Stomach (tissue), 19 donors: ENCODE measurements at places on chromosomes 6 and 20.

DNA sequence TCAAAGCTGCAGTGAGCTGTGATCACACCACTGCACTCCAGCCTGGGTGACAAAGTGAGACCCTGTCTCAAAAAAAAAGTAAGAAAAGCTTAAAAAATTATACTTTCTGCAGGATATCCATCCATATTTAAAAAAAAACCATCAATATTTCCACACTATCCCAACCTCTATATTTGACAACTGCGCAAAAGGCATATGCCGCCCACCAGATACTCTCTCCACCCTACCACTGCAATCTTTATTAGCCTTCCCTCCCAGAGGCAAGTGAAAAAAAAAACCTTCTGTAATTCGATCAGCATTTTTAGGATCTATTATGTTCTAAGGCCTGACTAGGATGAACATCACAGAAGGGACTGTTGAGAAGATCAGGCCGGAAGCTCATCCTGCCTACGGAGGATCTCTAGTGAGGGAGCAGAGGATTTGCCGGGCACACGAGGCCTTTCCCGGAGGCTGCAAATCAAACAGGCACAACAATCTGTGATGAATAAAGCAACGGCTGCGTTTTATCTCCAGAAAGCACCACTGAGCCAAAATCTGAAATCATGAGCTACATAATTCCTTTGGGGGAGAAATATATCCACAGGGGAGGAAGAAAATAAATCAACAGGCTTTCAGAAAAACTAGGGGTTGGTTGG is 65.9 kb downstream of the GFOD1 start:
- no peaks in the 10 kb centered on the region for H3K27me3 ChIP-seq
- no peaks in the 10 kb centered on the region for H3K36me3 ChIP-seq
- peak; percentile 56 for DNase-seq
- H3K4me1 ChIP-seq = peaks cover 10% of the 10 kb centered on the region

- no peaks in the 10 kb centered on the region for H3K27me3 ChIP-seq
- H3K36me3 ChIP-seq = peaks cover 49% of the 10 kb centered on the region
- DNase-seq = no peak
- no peak overlapping the region for H3K4me3 ChIP-seq
- no peak overlapping the region for H3K27ac ChIP-seq
Observed at GRCh38 chr20:34754611-34755010, 50.5 kb downstream of the TP53INP2 start.

DNA sequence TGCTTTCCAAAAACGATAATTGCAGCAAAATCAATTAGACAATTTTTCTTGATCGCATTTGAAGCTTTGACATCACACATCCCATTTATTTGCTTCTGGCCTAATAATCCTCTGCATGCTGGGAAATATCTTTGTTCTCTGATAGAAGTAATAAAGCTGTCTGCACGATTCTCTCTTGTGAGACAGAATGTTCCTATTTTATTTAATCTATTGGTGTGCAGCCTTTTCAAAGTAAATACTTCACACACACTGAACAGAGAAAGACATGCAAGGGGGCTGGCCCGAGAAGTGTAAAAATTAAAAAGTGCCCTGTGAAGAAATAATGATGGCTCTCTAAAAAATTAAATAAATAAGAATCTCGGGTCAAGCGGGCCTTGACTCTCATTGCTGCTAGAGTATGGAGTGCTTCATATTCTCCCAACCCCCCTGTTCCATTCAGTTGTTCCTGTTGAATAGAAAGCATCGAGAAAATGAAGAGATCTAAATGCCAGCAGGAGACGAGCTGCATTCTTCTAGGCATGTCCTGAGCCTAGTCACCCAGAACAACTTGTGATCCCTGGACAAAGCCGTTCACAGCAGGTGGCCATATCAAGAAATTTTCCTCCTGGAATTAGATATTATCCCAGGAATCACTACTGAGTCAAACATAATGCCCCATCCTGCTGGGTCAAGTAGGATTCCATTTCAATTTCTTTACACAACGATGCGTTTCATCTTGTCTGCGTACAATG is 625.9 kb upstream of the EPHA7 start:
- H3K27ac ChIP-seq = no peak overlapping the region

DNA sequence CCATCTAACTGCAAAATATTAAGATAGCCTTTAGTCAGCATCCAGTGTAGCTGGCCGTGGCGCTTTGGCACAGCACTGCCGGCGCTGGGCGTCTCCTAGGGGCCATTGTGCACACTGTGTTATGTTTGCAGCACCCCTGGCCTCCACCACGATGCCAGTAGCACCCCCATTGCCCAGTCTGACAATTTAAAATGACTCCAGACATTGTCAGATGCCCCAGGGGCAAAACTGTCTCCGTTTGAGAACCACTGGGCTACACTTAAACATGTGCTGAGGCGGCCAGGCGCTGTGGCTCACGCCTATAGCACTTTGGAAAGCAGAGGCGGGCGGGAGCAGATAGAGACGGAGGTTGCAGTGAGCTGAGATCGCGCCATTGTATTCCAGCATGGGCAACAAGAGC is 6.0 kb upstream of the MTG2 start:
- H3K27me3 ChIP-seq = no peaks in the 10 kb centered on the region
- H3K4me1 ChIP-seq = peaks cover 3% of the 10 kb centered on the region
- no peak overlapping the region for H3K27ac ChIP-seq
- H3K36me3 ChIP-seq = peaks cover 72% of the 10 kb centered on the region
- no peak overlapping the region for H3K4me3 ChIP-seq

DNA sequence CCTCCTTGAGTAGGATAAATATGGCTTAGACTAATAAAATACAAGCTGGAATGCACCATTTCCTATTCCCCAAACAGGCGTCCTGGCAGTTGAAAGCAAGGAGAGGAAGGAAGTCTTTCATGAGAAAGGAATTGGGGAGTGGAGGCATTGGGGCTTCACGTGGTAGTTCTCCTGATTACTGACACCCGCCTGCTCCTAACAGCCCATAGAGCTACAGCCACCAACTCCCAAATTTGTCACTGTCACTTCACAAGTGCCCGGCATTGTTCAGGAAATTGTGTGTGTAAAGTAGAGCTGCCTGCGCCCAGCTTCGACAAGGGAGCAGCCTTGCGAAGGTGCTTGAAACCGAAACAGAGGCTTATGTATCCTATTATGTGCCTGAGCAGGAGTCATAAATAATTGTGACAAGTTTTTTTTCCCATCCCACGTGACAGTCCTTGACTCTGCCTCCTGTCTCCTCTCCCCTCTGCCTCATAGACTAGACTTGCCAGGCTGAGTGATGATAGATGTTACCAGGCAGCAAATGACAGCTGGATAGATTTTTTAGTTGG is 301.7 kb upstream of the ZFP64 start:
- no peaks in the 10 kb centered on the region for H3K27me3 ChIP-seq
- no peak overlapping the region for H3K4me3 ChIP-seq
- no peaks in the 10 kb centered on the region for H3K36me3 ChIP-seq
- no peak overlapping the region for H3K27ac ChIP-seq
- H3K4me1 ChIP-seq = no peaks in the 10 kb centered on the region
- DNase-seq = no peak

DNA sequence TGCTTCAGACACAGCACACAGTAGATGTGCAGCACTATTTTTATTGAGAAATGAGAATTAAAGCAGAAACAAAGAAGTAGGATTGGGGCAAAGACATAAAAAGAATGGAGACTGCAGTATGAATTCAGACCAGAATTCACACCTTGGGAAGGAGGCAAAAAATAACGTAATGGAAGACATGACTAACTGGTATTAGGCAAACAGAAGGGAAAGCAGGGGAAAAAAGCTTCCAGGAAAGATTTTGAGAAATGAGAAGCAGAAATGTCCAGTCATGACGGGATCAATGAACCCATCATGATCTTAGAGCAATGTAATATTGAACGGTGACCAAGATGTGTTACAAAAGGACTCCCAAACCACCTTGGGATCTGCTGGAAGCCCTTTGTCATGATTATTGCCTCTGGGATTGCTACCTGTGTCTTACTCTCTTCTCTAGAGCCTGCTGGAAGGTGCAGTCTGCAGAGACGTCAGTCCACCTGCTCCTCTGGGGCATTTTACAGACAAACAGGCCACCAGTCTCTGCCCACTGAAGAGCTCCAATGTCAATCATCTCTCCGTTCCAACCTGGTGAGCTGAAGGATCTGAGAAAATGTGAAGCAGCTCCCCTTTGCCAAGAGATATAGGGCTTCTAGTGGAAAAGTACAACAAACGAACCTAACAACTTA is 8.7 kb downstream of the NUDT3 start:
- H3K36me3 ChIP-seq = no peaks in the 10 kb centered on the region
- peaks cover 15% of the 10 kb centered on the region for H3K4me1 ChIP-seq
- peak overlapping the region; percentile 57 for H3K27ac ChIP-seq
- no peaks in the 10 kb centered on the region for H3K27me3 ChIP-seq

DNA sequence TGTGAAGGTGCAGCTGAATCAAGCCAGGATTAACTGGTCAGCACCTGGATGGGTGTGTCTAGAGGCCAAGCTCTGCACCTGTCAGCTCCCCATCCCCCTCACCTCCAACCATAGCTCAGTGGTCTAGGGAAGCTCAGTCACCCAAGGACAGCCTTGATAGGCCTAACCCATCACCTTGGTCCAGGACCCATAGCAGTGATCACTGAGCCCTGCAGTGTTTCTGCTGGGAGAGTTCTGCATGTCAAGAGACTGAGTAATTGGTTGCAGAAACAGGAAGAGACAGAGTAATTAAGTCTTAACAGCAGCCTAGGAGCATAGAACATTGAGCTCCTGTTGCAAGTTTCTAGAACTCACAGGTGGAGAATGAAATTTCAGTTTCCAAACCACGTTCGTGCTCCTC is 18.7 kb upstream of the RALGAPB start:
- no peak overlapping the region for H3K4me3 ChIP-seq
- H3K4me1 ChIP-seq = no peaks in the 10 kb centered on the region
- no peaks in the 10 kb centered on the region for H3K27me3 ChIP-seq
- H3K27ac ChIP-seq = no peak overlapping the region
- no peak for DNase-seq

- no peak overlapping the region for H3K4me3 ChIP-seq
- no peak for DNase-seq
- H3K4me1 ChIP-seq = peaks cover 15% of the 10 kb centered on the region
- no peaks in the 10 kb centered on the region for H3K27me3 ChIP-seq
- no peak overlapping the region for H3K27ac ChIP-seq
Observed at GRCh38 chr6:24905483-24905882, 30.3 kb downstream of the RIPOR2 start.

DNA sequence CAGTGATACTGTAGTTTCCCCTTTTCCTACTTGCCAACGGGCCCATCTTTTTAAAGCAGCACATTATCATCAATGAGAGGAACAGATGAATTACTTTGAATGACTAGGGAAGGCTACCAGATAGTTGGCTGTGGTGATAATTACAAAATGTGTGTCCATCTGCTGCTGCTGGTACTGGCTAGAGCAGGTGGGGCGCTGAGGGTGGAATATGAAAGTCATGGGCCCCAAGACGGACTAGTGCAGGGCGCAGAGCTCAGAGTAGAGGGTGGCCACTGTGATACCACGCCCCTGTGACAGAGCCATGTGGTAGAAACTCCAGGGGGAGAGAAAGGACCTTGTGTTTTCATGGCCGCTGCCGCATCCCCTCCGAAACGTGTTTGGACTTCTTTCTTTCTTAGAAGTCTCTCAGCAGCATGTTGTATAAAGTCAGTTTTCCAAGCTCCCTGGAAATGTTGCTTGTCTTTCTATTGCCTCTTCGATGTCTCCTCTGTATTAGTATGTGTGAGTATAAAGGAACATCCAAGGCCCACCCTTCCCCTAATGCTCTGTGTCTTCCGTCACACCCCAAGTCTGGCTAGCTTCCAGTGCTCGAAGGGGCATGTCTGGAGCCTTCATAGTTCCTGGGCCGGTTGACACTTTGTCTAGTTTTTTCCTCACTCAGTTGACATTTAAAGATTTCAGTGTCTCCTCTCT is 88.1 kb downstream of the PPP1R14C start:
- H3K4me1 ChIP-seq = no peaks in the 10 kb centered on the region
- H3K27me3 ChIP-seq = peaks cover 21% of the 10 kb centered on the region
- H3K36me3 ChIP-seq = no peaks in the 10 kb centered on the region

GRCh38 chr6:39685489-39685826 is 39.8 kb downstream of the KIF6 start:
- no peak overlapping the region for H3K4me3 ChIP-seq
- H3K4me1 ChIP-seq = no peaks in the 10 kb centered on the region
- no peak for DNase-seq
- H3K36me3 ChIP-seq = no peaks in the 10 kb centered on the region
- no peaks in the 10 kb centered on the region for H3K27me3 ChIP-seq

- H3K4me3 ChIP-seq = no peak overlapping the region
- DNase-seq = no peak
- H3K27ac ChIP-seq = no peak overlapping the region
- no peaks in the 10 kb centered on the region for H3K27me3 ChIP-seq
- H3K4me1 ChIP-seq = no peaks in the 10 kb centered on the region
Observed at GRCh38 chr20:7355051-7355450, 585.2 kb downstream of the HAO1 start.

- no peaks in the 10 kb centered on the region for H3K36me3 ChIP-seq
- H3K4me3 ChIP-seq = no peak overlapping the region
- no peaks in the 10 kb centered on the region for H3K27me3 ChIP-seq
Observed at GRCh38 chr6:137391061-137391814, 103.0 kb downstream of the OLIG3 start.

DNA sequence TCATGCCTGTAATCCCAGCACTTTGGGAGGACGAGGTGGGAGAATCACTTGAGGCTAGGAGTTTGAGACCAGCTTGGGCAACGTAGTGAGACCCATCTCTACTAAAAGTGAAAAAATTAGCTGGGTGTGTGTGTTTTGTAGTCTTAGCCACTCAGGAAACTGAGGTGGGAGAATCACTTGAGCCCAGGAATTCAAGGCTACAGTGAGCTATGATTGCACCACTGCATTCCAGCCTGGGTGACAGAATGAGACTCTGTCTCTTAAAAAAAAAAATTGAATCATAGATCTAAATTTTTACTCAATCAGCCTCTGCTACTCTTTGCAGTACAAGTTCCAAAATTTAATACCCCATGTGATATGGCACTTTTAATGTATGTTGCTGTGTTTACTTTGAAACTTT is 121.6 kb downstream of the ARMC2 start:
- peaks cover 31% of the 10 kb centered on the region for H3K4me1 ChIP-seq
- H3K4me3 ChIP-seq = no peak overlapping the region
- no peaks in the 10 kb centered on the region for H3K27me3 ChIP-seq
- no peak overlapping the region for H3K27ac ChIP-seq
- no peaks in the 10 kb centered on the region for H3K36me3 ChIP-seq

DNA sequence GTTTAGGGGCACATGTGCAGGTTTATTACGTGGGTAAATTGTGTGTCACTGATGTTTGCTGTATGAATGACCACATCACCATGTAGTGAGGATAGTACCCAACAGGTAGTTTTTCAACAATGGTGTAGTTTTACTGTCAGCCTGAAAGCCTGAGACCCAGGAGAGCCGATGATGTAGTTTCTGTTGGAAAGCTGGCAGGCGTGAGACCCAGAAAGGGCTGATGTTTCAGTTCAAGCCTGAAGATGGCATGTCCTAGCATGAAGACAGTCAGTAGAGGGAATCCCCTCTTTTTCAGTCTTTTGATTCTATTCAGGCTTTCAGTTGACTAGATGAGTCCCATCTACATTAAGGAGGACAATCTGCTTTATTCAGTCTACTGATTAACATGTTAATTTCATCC is 96.7 kb downstream of the KLHL32 start:
- H3K27ac ChIP-seq = no peak overlapping the region
- H3K4me3 ChIP-seq = no peak overlapping the region
- no peaks in the 10 kb centered on the region for H3K4me1 ChIP-seq
- H3K36me3 ChIP-seq = no peaks in the 10 kb centered on the region
- no peak for DNase-seq

GRCh38 chr6:41302638-41303037 is 16.2 kb upstream of the TREM1 start:
- H3K36me3 ChIP-seq = no peaks in the 10 kb centered on the region
- H3K4me1 ChIP-seq = peaks cover 8% of the 10 kb centered on the region
- H3K27ac ChIP-seq = no peak overlapping the region
- no peak for DNase-seq

- no peak overlapping the region for H3K27ac ChIP-seq
- no peak overlapping the region for H3K4me3 ChIP-seq
- H3K27me3 ChIP-seq = no peaks in the 10 kb centered on the region
Observed at GRCh38 chr20:19828232-19828631, 70.2 kb downstream of the RIN2 start.
